ENCODE measurements at places on chromosomes 7 and 10. TPM values are rescaled to one million over a fixed set of nuclear protein-coding genes. Genes with fewer than 3 reads are reported as not detected.

- DNase-seq: no peak
- no peaks in the 10 kb centered on the region for H3K27me3 ChIP-seq
- H3K4me3 ChIP-seq: no peak overlapping the region
- H3K36me3 ChIP-seq: no peaks in the 10 kb centered on the region
Observed at GRCh38 chr7:21939858-21940372, 5.8 kb downstream of the CDCA7L start.

Gene MOGAT3
- not detected for total RNA-seq

DNA sequence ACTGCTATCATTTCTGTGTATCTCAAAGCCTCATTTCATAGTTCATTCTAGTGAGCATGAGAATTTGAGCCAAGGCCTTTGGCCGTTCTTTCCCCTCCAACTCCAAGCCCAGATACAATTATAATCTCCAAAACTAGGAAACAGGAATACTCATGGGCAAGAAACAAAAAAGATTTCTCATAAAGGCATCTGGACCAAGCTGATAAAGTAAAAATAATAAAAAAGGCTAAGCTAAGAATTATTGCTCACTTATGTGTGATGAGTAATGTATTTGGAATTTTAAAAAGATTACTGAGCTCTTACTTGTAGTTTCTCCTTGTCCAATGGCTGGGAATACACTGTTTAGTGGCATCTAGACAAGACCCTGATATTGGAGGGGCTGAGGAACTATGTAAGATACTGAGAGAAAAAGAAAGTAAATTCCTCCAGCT is 196.4 kb upstream of the POM121L12 start:
- DNase-seq: no peak
- H3K36me3 ChIP-seq: no peaks in the 10 kb centered on the region
- H3K4me3 ChIP-seq: peak overlapping the region; percentile 27
- no peaks in the 10 kb centered on the region for H3K4me1 ChIP-seq
- H3K27ac ChIP-seq: peak overlapping the region; percentile 42

DNA sequence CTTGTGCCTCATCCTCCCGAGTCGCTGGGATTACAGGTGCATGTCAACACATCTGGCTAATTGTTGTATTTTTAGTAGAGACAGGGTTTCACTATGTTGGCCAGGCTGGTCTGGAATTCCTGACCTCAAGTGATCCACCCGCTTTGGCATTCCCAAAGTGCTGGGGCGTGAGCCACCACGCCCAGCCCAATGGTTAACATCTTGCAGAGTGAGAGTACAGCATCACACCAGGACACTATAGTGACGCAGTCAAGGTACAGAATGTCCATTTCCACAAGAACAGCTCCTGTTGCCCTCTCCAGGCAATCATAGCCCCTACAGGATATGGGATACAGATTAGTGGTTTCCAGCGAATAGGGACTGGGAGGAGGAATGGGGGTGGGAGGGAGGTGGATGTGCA is 34.0 kb downstream of the MYO1G start:
- DNase-seq: no peak
- no peaks in the 10 kb centered on the region for H3K4me1 ChIP-seq
- H3K4me3 ChIP-seq: no peak overlapping the region
- H3K27ac ChIP-seq: no peak overlapping the region

- no peaks in the 10 kb centered on the region for H3K36me3 ChIP-seq
- H3K27ac ChIP-seq: no peak overlapping the region
- no peaks in the 10 kb centered on the region for H3K27me3 ChIP-seq
- no peak overlapping the region for H3K4me3 ChIP-seq
- no peak for DNase-seq
Observed at GRCh38 chr7:2663960-2664359, 24.0 kb upstream of the AMZ1 start.

Data from sigmoid colon (tissue), 7 donors.